ENCODE measurements at places on chromosomes 4 and X. TPM values are rescaled to one million over a fixed set of nuclear protein-coding genes. Genes with fewer than 3 reads are reported as not detected.

DNA sequence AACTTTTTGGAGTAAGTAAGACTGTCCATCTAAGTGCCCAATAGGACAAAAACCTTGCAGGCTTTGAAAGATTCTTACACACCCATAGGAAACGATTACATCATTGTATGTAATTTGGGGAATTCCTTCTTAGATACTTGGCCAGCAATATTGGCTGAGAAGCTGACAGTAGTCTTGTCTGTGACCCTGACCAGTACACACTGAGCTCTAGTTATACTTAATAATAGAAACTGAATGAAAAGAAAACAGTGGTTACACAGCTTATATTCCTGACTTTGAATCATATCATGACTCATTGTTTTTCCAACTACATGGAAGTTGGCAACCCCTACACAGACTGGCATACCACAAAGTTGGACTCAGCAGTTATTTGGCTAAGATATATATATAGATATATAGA is 7.1 kb upstream of the TLR2 start:
- DNase-seq = peak; percentile 92

GRCh38 chr4:102736636-102737549 is 23.9 kb downstream of the MANBA start:
- no peak for DNase-seq

DNA sequence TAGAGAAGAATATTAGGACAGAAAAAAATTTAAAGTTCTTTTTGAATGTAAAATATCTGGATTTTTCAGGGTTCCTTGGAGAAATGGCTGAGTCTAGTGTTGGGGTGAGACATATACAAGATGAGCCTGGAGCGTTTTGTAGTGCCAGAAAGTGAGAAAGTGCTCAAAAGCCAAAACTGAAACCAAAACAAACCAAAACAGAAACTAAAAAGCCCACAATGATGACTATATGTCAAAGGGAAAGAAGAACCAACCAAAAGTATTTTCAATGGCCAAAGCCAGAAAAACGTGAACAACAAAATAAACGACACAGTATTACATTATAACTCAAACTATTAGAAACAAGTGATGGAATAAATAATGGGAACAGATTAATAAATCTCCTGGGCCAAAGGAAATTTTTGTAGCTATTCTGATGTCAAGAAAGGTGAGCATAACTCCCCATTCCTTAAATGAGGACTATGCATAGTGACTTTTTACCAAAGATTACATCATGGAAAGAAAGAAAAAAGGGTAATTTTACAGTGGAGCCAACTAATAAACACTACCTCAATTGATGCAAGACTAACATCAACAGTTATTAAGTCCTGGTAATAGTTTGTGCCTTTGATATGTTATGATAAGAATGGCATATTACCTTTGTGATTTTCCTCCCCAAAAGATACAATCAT is 1137.6 kb downstream of the C4orf33 start:
- DNase-seq = no peak

DNA sequence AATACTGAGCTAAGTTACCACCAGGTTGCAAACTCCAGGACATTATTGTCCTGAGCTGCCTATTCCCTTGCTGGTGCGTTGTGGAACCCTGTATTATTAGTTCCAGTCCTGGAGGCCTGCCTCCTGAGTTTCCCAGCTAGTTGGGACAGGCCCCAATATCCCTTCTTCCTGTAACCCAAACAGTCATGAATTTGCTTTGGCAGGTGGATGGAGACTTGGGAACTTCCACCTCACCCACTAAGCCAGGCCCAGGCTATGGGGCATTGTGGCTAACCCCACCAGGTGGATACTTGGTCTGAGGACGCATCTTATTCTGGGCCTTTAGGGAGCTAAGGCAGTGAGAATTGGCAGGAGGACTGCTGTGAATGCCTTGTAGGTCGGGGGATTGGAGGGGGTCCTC is 5.0 kb downstream of the RBM3 start:
- no peak for DNase-seq

DNA sequence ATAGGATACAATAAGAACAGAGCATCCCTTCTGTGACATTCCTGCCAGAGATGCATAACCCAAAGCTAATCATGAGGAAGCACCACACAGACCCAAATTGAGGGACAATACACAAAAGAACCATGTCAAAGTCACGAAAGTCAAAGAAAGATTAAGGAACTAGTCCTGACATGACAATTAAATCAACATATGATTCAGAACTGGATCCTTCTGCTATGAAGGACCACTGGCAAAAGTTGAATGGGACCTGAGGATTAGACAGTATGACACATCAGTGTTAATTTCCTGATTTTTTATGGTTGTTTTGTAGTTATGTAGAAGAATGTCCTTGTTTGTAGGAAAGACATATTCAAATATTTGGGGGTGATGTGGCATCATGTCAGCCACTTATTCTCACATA is 13.9 kb downstream of the ACOT9 start:
- no peak for DNase-seq

Gene RAB33A
- 6.2 TPM for total RNA-seq

GRCh38 chr4:176668324-176668723 is 124.4 kb downstream of the VEGFC start:
- no peak for DNase-seq

Gene VEGFD
- 0.36 TPM for total RNA-seq

DNA sequence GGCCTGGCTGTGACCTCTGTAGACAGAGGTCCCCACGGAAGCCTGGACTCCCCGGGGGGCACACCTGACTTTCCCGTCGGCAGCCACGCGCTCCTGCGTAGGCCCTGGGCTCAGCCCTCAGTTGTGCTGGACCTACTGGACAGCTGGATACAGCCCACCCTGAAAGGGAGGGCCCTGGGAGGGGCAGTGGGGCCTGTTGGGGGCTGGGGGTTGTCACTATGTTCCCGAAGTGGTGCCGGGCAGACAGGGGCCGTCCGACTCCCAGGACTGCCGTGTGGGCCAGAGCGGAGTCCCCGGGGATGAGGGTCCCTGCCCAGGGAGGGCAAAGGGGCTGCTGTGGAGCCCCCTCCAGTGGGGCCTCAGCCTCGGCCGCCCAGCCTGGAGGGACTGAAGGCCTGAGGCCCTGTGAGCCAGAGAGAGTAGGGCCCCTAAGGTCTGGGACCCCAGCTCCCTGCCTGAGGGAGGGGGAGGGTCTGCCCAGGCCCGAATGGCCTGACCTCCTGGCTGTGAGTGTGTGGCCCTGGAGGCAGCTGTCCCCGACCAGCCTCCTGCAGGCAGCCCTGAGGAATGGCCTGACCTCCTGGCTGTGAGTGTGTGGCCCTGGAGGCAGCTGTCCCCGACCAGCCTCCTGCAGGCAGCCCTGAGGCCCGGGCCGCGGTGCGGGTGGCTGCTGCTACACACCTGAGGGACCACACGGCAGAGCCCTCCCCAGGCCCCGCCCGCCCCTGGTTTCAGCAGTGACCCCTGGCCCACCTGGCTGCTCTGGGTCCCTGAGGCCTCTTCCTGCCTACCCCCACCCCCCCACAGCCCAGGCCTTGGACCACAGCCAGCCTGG is 25.8 kb downstream of the FGFRL1 start:
- DNase-seq = no peak

Gene CNKSR2
- 1.2 TPM for total RNA-seq

Gene CXCL8
- 1.5 TPM for total RNA-seq

Gene LRCH2
- 2.5 TPM for total RNA-seq

DNA sequence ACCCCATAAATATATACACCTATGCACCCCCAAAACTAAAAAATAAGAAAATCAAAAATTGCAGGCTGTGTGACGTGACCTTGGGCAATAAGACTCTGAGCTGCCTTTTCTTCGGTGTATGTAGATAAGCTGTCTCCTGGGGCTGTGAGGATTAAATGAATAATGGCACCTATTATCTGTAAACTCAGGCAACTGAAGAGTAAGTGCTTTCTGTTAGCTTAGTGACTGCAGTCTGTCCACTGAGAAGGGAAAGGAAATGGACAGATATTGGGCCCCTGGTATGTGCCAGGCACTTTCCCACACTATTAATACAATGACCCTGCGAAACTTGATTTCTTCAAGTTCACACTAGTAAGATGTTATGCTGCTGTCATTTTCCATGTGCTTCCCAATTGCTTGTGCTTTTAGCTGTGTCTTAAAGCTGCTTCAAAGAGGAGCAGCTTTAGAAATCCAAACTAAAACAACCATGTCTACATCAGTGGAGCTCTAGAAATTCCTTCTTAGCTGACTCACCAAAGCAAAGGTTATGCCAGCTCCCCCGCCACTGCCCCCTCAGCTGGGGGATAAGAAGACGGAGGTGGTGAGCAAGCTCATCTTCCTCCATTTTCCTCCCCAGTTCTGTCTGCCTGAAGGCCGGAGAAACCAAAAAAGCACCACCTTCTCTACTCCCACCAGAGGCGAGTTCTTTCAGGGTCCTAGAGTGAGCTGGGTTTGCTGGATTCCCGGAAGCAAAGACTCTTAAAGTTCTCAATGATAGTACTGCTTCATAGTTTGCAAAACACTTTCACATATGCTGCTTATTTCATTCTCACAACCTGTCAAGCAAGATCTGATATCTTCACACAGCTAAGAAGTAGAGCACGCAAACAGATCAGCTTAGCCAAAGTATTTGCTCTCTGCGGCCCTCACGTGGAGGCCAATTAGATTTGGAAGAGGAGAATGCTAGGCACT is 8.8 kb upstream of the DGAT2L6 start:
- peak; percentile 74 for DNase-seq

Gene EDNRA
- total RNA-seq = 6.2 TPM

Gene AREG
- total RNA-seq = under 0.01 TPM
